Ecto neural progenitor cell (in vitro differentiated cells): ENCODE measurements at places on chromosomes 5 and 9.

DNA sequence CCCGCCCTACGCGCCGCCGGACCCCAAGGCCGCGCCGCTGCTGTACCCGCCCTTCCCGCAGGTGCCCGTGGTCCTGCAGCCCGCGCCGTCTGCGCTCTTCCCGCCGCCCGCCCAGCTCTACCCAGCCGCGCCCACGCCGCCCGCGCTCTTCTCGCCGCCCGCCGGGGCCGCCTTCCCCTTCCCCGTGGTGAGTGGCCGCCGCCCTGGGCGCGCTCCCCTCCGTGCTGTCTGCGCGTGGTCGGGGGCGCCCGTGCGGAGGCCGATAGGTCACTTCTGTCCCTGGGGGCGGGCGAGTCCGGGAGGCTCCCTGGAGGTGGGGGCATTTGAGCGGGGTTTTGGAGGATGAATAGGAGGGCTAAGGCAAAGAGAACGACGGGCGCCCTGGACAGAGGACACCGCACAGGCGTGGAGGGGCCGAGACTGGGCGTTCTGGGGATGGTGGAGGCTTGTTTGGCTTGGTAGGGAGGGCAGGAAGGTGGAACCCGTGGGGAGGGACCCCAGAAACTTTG, 9.6 kb downstream of the PRRT1B start:
- no peak for DNase-seq

- DNase-seq = no peak
Measured at GRCh38 chr5:123610209-123610608, 98.2 kb downstream of the CSNK1G3 start.

DNA sequence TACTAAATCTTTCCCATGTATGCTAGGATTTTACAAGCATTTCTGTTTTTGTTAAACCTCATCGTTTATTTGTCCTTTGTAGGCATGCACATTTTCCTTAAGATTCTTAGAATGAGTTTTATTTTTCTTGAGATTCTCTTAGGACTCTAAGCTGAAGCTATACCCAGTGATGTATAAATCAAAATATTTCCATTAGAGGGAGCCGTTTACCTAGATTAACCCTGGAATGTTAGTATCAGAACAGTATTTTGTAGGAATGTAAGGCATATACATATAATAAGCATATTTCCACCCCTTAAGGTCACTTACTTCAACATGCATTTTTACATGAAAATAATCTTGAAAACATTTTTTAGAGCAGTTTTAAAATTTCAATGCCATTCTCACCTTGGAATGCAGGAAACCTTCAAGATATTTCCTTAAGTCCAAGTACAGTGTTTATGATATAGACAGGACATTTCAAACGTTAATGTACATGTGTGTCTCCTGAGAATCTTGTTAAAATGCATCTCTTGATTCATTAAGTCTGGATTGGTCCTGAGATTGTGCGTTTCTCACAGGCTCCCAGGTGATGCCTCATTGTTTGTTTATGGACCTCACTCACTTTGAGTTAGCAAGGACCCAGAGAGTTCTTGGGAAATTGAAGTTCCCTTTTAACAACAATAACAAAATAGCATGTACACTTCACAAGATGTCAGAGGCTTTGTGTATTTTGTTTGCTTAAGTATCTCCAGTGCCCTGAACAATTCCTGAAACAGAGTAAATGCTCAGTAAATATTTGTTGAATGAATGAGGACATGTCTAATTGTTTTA, 34.9 kb upstream of the FCHO2 start:
- no peak for DNase-seq

DNA sequence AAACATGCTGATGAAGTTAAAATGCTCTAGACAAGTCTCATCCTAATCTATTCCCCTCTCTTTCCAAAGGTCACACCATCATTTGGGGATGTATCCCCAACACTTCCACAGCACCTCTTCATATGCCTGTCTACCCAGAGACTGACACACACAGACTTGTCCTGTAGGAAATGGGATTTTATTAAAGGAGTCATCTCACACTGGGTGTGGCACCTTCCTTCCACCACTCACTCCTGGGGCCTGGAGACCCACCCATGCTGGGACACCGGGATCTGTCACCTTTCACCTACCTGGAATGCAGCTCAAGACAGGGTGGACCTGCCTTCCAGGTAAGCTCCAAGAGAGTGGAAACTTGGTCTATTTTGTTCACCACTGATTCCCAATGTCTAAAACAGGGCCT, 99.4 kb upstream of the HAND1 start:
- DNase-seq = no peak

GRCh38 chr5:66620711-66621110, 24.5 kb downstream of the MAST4 start:
- no peak for DNase-seq

- no peak for DNase-seq
Measured at GRCh38 chr9:19552282-19553105, 143.7 kb downstream of the ACER2 start.

- no peak for DNase-seq
Measured at GRCh38 chr5:147179562-147180147, 55.2 kb upstream of the STK32A start.

- DNase-seq = no peak
Measured at GRCh38 chr9:36503172-36504088, 69.3 kb upstream of the MELK start.

- no peak for DNase-seq
Measured at GRCh38 chr5:83751201-83751600, 30.5 kb upstream of the HAPLN1 start.

- DNase-seq = peak; percentile 68
Measured at GRCh38 chr9:95507464-95508241, 9.1 kb downstream of the PTCH1 start.

DNA sequence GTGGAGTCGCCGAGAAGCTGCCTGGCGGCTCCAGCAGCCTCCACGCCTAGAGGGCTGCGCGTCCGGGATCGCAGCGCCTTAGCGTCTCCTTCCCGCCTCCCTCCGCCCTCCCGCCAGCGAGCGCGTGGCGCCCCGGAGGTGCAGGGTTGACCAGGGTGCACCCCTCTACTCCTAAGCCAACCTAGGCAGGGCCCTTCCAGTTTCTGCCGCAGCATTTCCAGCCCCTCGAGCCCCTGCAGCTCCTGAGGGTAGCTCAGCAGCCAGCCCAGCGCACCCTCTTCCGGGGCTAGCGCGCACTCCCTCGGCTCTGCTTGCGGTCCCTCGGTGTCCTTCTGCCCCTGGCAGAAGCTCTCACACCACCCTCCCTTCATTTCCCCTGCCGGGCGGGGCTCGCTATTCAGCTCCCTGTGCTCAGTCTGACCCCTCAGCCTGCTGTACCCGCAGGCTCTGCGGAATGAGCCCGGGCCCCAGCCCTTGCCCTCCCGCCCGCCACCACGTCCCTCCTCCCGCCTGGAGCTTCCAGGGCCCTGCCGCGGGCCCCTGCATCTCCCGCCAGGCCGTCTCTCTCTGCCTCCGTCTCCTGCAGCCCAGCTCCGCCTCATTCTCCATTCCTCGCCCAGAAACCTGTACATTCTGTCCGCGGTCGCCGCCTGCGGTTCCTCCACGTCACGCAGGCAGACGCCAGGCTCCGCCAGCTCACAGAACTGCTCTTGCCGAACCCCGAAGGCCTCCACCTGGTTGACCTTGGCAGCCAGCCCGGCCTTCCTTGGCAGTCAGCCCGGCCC, 61.8 kb downstream of the SPATA31C2 start:
- peak; percentile 79 for DNase-seq

DNA sequence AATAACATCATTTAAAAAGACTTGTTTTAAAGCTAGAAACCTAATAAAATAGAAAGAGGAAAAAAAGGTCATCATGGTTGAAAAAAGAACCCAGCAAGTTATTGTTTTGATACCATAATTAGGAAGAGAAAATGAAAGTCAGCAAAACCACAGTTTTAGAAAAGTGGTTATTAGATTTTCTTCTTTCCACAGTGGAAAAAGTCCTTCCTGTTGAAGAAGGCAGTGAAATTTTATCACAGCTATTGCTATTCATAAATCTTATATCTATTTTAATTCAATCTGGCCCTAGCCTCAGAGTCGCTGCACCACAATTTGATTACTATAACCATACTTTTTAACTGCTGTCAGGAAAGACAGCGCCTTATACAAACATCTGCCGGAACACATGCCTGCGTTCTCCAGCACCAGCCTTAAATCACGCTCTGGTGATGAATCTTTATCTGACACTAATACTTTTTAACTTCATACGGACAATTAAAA, 60.3 kb downstream of the MAPKAP1 start:
- no peak for DNase-seq

- no peak for DNase-seq
Measured at GRCh38 chr9:124368692-124369091, 46.5 kb downstream of the PSMB7 start.
